ENCODE measurements at places on chromosomes 16 and 17.

DNA sequence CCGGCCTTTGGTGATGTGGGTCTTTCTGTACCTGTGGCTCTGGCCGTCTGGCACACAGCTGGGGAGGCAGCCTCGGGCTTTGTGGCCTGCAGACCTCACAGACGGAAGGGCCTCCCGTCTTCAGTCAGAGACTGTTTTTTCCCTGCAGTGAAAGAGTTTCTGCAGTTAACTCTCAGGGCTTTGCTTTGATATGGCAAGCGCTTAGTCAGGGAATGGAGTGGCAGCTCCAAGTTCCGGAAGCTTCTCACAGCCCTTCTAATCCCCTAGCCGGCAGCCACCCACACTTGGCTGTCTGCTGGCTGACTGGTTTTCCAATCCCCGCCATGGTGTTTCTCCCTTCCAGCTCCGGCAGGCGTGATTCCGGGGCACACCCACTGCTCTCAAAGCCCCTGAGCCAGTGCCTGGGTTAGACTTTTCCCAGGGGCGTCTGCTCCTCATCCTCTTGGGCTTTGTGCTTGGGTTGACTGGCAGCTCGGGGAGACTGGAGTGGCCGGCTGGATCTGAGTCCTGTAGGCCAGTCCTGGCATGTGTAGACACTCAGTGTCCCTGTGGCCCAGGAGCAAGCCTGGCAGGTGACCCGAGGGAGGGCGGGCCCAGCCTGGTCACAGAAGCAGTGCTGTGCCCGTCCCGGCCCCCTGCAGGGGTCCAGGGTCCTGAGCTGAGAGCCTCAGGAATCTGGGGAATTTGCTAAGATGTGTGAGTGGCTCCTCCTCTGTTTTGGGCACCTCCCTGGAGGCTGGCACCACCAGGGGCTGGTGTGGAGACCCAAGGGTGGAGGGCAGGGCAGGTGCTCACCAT is 29.9 kb downstream of the BAIAP2 start:
- DNase-seq: no peak

DNA sequence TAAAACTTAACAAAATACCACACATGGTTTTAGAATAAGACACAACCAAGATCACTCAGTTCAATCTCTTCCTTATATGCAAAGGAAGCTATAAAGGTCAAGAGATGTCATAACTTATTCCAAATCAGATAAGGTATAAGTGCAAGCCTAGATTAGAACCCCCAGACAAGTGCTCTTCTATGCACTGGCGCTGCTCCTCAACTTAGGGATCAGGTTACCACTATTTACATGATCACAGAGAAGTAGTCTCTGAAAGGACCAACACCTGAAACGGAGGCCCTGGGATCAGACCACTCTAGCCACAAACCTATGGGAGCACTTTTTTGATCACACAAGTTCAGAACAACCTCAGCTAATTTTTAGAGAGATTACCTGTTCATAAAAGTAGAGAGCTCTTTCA is 16.6 kb downstream of the COPS3 start:
- no peak for DNase-seq

GRCh38 chr16:83449861-83450260 is 357.9 kb upstream of the HSBP1 start:
- DNase-seq: no peak

DNA sequence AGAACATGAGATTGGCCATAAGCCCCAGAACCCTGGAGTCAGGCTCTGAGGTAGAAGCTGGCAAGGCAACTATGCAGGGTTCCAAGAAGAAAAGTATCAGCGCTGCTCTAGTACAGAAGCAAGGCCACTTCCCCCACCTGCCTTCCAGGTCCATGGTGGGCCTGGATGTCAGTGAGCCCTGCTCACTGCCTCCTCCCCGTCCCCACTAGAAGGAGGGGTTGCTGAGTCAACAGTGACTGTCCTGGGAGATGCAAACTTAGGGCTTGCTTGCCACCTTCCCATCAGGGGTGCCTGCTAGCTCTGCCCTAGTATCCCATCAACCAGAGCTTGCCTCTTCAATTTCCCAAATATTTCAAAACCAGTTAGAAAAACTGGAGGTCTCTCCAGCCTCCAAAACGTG is 29.6 kb upstream of the SREBF1 start:
- DNase-seq: no peak

GRCh38 chr17:81412490-81413093 is 17.3 kb downstream of the BAHCC1 start:
- no peak for DNase-seq

DNA sequence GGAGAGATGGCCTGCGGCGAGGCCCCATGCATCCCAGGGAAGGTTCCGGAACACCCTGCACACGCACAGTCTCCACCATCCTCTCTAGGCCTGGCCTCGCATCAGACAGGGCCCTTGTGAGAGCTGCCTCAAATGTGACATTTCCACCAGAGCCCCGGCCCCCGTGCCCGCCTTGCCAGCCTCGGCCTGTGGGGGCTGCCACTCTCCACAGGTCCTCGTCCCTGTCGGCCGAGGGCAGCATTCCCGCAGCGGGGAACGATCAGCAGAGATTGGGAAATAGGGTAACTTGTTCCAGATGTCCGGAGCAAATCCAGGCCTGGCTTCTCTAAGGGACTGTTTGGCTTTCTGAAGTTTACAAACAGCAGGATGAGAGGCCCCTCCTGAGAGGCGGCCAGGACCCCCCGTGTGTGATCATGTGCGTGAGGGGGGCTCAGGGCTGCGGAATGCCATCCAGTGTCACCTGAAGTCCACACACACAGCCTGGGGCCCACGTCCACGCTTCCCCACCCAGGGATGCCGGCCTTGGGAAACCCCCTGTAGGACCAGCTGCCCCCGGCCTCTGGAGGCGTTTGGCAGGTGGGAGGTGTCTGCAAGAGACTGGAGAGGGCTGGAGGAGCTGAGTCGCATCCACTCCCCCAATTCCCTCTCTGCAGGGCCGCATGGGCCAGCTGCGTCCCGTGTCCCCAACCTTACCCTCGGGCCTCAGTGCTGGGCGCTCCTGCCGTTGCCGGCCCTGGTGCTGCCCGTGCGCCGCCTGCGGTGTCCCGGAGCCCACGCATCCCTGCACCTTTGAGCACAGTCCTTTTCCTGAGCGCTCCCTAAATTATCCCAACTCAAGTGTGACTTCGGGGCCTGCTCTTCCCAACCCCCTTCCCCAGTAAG is 70.4 kb downstream of the ZDHHC7 start:
- DNase-seq: no peak

Measured in esophagus squamous epithelium (tissue), 5 donors.